ENCODE measurements at places on chromosomes 12 and 14.

DNA sequence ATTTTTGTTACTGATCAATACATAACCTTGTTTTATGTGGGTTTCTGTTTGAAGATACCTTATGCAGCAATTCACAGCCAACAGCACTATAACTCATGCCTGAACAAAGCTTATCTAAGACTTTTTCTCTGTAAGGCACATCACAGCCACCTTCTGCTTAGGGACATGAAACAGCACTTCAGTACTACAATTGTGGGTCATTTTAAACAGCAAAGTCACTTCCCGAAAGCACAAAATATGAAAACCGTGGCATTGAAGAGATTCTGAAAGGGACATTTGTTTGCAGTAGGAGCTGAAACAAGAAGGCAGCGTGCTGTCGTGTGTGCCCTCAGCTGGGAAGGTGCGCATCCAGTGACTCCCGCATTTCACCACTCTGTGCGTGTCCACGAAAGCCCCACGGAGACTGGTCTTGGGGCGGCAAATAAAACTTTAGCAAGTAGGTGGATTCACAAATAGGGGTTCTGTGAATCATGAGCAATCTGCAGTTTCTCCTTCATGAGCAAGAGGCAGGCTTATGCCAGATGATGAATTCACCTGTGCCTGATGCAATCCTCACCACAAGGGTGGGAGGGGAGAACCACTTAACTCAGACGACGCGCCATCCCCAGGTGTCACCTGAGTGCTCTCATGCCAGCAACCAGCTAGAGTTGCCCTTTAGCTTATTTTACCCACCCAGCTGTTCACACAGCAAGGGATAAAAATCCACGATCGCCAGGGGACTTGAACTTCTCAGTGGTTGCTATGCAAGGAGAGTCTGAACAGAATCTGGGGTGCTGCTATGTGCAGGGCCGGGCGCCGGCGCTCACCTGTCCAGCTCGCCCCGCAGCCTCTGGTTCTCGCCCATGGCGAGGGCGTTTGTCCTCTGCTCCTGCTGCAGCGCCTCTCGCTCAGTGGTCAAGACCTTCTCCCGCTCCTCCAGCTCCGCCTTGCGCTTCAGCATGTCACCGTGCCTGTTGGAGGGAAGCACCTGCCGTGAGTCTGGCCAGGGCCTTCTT, 54.9 kb upstream of the GPR68 start:
- DNase-seq = peak; percentile 67

GRCh38 chr14:95463171-95463901, 53.1 kb downstream of the SYNE3 start:
- peak; percentile 29 for DNase-seq

DNA sequence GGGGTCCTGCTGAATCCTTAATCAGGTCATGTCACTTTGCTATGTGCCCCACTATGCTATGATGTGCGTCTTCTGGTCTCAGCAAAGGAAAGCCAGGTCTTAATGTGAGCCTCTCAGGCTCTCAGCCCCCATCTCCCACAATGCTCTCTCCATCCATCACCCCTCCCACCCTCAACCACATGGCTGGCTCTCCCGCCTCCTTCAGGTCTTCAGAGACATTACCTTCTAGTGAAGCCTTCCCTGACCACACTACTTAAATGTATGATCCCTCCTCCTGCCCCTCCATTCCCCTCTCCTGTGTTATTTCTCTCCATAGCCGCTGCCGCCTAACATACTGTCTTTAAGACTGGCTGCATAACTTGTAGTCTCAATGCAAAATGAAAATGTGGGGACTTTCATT, 50.5 kb downstream of the KRT80 start:
- no peak for DNase-seq

GRCh38 chr12:100668945-100669536, 95.6 kb downstream of the GAS2L3 start:
- peak; percentile 67 for DNase-seq

DNA sequence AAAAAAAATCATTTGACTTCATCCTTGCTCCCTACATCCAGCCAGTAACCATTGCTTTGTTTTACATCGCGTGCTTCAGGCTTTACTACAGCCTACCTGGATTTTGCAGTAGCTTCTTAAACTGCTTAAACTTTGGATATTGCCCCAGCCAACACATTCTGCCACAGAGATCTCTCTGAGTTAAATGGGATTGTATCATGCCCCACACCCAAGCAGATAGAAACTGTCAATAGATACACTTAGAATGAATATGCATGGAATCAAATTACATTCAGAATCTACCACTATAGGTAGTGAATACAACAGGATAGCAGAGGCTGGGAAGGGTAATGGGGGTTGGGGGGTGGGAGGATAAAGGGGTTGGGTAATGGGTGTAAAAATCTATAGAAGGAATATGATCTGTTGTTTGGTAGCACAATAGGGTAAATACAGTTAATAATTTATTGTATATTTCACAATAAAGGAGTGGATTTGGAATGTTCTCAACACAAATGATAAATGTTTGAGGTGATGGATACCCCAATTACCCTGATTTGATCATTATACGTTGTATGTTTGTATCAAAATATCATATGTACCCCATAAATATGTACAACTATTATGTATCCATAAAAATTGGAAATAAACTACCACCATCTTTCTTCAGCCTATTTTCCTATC, 2.7 kb upstream of the MYRFL start:
- DNase-seq = no peak

DNA sequence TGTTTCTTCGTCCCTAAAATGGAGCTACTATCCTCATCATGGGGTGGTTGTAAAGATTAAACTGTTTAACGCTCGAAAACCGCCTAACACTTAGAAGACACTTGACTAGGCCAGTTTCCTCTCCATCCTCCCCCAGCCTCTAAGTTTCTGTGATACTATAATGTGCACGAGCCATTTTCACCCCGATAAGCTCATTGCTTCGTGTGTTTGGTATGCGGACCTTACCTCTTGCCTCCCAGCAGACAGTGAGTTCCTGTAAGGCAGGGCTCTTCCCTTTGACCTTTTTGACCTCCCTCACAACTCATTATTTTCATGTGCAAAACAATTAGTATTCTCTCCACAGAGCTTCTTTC, 499 bp upstream of the GXYLT1 start:
- no peak for DNase-seq

GRCh38 chr12:115785548-115785947, 491.9 kb downstream of the MED13L start:
- DNase-seq = no peak

GRCh38 chr14:73403181-73403752, 55.1 kb downstream of the NUMB start:
- no peak for DNase-seq

DNA sequence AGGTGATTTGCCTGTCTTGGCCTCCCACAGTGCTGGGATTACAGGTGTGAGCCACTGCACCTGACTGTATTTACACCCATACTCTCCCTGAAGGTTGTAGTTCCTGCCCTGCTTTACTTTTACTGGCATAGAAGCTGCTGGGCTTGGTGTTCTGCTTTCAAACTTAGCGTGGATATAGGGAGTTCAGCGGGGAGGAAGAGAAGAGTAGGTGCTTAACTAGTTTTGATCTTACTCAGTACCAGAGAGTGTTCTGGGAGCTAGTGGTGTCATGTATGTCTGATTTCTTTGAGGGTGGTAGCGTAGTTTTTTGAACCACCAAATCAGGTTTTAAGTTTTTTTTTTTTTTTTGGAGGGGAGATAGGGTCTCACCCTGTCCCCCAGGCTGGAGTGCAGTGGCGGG, 13.8 kb downstream of the RCOR1 start:
- DNase-seq = no peak

DNA sequence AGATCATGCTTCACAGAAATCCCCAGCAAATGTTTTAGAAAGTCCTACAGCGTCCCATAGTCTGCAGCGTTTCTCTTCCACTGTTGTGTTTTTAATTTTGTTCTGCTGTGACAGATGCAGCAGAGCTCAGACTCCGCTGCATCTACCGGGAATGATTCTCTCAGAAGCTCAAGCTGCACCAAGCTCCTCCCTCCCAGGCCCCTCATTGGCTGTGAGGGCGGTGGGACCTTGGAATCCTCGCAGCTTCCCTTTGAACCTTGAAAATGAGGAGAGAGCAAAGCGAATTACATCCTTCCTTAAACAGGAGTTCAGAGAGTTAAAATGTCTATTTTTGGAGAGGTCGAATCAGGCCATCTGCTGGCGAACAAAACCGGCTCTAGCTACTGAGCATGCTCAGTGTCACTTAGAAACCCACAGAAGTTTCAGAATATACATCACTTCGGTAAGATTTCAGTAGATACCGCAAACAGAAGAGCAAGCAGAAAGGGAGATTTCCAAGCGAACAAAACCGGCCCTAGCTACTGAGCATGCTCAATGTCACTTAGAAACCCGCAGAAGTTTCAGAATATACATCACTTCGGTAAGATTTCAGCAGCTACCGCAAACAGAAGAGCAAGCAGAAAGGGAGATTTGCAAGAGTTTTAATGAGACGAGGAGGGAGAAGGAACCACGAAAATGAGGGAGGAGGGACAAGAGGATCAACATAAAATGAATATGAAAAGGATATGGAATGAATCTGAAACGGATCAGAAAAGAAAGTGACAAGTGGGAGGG, at the start of gene ABCD2:
ABCD2 (minus strand) TSS at position 144 of the 774 bp plus-strand sequence. CDS start 188 bp downstream, outside the sequence.
- DNase-seq = peak; percentile 80

DNA sequence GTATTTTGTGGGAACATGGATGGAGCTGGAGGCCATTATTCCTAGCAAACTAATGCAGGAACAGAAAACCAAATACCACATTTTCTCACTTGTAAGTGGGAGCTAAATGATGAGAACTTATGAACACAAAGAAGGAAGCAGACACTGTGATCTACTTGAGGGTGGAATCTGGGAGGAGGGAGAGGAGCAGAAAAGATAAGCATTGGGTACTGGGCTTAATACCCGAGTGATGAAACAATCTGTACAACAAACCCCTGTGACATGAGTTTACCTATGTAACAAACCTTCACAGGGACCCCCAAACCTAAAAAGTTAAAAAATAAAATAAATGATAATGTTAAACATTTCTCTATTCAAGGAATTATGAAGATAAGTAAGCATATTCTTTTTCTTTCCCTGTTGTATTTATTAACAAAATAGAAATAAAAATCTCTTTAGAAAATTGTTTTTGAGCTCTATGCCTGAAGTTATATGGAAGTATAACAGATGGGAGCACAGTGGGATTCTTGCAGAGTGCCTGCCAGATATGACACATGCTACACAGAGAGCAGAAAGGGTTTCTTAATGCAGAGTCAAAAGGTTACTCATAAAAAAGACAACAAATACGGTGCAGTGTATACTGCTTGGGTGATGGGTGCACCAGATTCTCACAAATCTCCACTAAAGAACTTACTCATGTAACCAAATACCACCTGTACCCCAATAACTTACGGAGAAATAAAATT, 52.0 kb upstream of the SYNE2 start:
- DNase-seq = no peak

DNA sequence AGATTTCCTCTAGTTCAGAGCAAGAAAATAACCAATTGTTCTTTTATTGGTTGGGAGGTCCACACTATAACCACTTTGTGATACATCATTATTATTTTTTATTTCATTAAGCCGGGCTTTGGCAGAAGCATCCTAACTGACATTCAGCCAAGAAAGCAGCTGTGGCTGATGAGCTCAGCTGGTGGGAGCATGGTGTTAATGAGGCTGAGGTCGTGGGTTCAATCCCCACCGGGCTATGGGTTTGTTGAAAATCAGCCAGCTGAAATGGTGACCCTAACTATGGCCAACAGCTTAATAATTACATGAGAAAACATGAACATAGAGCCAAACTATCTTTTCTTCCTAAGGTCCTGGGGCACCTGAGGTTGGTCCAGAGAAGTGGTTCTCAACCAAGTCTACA, 378.2 kb downstream of the GLT1D1 start:
- DNase-seq = no peak

GRCh38 chr12:132154941-132155770, 10.9 kb downstream of the NOC4L start:
- no peak for DNase-seq

DNA sequence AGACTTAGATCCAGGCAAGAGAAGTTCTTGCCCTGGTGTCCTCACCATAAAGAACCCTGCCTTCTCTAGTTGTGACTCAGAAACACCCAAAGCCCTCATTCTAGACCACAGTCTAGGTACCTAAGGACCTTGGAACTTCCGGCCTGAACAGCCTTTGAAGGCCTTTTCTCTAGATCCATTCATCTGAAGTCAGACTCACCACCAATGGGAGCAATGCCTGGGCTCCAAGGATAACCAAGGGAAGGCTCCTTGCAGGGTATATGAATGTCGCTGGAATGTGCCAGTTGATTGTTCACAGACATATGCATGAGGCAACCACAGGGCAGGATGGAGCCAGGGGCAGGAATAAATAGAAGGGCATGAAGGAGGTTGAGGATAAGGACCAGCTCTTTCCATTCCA, 86.3 kb downstream of the PLCZ1 start:
- DNase-seq = no peak

DNA sequence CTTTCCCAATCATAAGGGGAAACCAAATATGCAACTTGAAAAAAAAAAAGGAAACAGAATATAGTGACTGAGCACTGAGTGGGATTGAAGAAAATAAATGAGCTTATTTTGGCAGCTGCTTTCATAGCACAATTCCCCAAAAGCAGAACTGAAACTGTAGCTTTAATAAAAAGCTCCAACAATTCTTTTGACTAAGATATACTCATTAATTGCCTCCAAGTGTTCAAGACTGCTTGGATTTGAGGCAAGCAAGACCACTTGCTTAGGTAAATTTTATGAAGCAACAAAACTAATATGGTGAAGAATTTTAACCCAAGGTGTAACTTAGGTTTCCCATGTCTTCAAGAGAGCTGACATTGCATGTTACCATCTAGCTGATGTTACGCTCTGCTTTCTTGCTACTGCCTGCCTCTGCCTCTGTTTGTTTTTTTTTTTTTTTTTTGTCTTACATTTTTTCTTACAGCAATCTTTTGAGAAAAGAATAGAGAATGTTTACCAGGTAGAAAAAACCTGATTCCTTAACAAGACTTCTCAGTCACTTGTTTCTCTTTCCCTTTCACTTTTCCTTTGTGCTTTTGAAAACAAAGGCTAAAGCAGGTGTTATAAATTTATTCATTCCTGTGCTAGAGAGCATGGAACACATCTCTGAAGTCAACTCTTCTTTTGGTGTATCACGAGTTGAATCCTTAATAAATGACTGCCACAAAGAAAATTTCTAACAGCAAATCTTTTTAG, 134.4 kb downstream of the BCAT1 start:
- DNase-seq = no peak

DNA sequence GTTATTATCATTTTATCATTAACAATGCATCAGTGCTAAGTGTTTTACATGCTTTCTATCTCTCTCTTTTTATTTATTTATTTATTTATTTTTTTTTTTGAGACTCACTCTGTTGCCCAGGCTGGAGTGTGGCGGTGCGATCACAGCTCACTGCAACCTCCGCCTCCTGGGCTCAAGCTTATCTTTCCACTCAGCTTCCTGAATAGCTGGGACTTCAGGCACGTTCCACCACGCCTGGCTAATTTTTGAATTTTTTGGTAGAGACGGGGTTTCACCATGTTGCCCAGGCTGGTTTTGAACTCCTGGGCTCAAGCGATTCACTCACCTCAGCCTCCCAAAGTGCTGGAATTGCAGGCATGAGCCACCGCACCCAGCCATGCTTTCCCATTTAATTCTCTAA, 3.9 kb upstream of the BTG1 start:
- no peak for DNase-seq

DNA sequence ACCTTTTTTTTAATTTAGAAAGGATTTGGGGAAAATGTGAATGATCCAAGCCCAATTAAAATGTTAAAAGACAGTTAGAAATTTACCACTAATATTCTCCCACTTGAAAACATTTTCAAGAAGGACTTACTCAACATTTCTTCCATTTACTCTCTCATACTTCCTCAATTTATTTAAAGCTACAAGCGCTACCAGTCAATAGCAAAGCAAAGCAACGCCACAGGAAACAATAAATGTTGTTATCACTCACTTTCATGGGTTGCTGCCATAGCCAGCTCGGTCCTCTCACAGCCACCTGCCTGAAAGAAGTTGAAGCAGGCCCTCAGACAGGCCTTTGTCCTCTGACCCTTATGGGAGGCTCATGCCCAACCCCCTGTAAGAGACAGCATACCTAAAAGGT, 6.0 kb upstream of the SOS2 start:
- no peak for DNase-seq

Data from activated T-cell treated with anti-CD3 and anti-CD28 coated beads, Interleukin-2, amount 50 U/mL, for 48 hours (primary cell).